ENCODE measurements at places on chromosomes 11 and 22. TPM values are rescaled to one million over a fixed set of nuclear protein-coding genes. Genes with fewer than 3 reads are reported as not detected.
A peak's percentile ranks its signal among the peaks of the same experiment; 100 is the strongest.

DNA sequence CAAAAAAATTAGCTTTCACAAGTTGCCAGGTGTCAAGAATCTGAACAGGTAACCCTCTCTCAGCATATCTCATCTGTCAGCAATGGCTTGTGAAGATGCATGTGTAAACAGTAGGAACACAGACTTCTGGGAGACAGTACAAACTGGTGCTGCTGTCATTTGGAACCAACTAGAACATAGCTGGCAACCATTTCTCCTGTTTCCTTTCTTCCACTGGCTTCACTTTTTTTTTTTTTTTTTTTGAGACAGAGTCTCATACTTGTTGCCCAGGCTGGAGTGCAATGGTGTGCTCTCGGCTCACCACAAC is 2.1 kb upstream of the PIK3C2A start:
- no peak for DNase-seq
- peaks cover 17% of the 10 kb centered on the region for H3K36me3 ChIP-seq
- H3K4me3 ChIP-seq = peak overlapping the region; percentile 94
- no peak overlapping the region for H3K27ac ChIP-seq

GRCh38 chr22:48179571-48180546 is 1417.4 kb downstream of the TBC1D22A start:
- DNase-seq = no peak
- no peaks in the 10 kb centered on the region for H3K36me3 ChIP-seq

- H3K4me3 ChIP-seq = no peak overlapping the region
- no peaks in the 10 kb centered on the region for H3K4me1 ChIP-seq
- no peaks in the 10 kb centered on the region for H3K27me3 ChIP-seq
- no peak overlapping the region for H3K27ac ChIP-seq
- no peak for DNase-seq
- H3K36me3 ChIP-seq = no peaks in the 10 kb centered on the region
Observed at GRCh38 chr22:45923835-45924234, 53.1 kb downstream of the WNT7B start.

DNA sequence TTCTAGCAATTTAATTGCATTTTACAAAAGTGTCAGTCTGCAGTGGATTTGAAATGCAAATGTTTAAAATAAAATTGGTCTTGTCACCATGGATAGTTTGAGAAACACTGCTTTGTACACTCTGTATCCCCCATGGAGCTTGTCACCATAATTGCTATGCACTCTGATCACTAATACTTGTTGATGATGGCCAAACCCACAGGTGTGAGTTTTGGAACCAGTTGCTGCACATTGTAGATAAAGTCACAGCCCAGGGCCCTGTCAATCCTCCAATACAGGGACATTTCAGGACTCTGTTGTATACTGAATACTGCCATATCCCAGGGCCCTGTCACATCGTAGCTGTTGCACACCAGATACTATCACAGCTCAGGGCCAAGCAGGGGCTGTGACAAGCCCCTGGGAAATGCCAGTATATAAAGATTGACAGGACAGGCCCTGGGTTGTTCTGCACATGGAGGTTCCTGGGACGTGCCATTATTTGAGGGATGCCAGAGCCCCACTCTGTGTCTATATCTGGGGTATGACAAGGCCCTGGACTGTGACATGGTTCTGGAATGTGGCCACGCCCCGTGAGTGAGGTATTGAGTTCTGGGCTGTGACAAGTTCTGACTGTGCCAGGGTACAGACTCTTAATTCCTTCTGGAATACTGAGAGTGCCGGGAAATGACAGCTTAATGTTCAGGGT is 27.9 kb upstream of the SMPD1 start:
- H3K4me1 ChIP-seq = peaks cover 3% of the 10 kb centered on the region
- no peaks in the 10 kb centered on the region for H3K27me3 ChIP-seq
- no peak for DNase-seq
- H3K4me3 ChIP-seq = no peak overlapping the region
- H3K36me3 ChIP-seq = no peaks in the 10 kb centered on the region
- H3K27ac ChIP-seq = no peak overlapping the region

GRCh38 chr11:62516736-62517371 is 29.8 kb downstream of the AHNAK start:
- no peaks in the 10 kb centered on the region for H3K27me3 ChIP-seq
- no peaks in the 10 kb centered on the region for H3K36me3 ChIP-seq
- peaks cover 2% of the 10 kb centered on the region for H3K4me1 ChIP-seq
- DNase-seq = no peak
- H3K27ac ChIP-seq = no peak overlapping the region
- H3K4me3 ChIP-seq = no peak overlapping the region

DNA sequence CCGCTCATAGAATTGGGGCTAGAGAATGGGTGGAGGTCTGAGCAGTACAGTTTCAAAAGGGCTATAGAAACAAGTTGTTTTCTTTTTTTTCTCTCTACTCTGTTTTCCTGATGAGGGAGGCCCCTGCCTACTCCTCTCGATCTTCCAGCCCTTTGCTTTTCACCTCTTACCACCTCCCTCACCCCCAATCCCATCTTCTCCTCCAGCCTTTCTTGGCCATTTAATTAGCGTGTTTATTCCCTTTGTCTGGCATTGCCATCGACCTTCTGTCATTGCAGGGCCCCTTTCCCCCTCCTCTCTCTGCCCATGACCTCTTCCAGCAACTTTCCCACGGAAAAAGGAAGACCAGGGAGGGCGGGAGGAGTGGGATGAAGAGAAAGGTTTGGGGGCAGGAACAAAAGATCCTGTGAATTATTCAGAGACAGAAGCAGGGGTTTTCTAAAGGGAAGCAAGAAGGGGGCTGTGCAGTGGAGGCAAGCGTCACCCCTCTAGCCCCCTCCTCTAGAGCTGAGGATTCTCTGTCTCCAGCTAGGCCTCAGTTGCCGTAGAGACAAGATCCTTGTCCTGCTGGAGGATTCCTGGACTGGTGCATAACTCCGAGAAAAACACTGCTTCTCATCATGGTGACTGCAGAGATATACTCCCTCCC is 12.9 kb downstream of the DTX4 start:
- H3K36me3 ChIP-seq = no peaks in the 10 kb centered on the region
- no peaks in the 10 kb centered on the region for H3K4me1 ChIP-seq
- peaks cover 4% of the 10 kb centered on the region for H3K27me3 ChIP-seq
- no peak overlapping the region for H3K4me3 ChIP-seq

- DNase-seq = no peak
- H3K4me1 ChIP-seq = no peaks in the 10 kb centered on the region
- no peaks in the 10 kb centered on the region for H3K36me3 ChIP-seq
Observed at GRCh38 chr11:114358716-114359115, 41.6 kb downstream of the C11orf71 start.

GRCh38 chr11:83855237-83855636 is 569.1 kb upstream of the CCDC90B start:
- H3K36me3 ChIP-seq = no peaks in the 10 kb centered on the region
- no peak for DNase-seq
- no peaks in the 10 kb centered on the region for H3K27me3 ChIP-seq
- H3K4me1 ChIP-seq = no peaks in the 10 kb centered on the region
- no peak overlapping the region for H3K4me3 ChIP-seq
- no peak overlapping the region for H3K27ac ChIP-seq

- no peak overlapping the region for H3K27ac ChIP-seq
- H3K4me3 ChIP-seq = no peak overlapping the region
- H3K27me3 ChIP-seq = peaks cover under 1% of the 10 kb centered on the region
- no peaks in the 10 kb centered on the region for H3K36me3 ChIP-seq
Observed at GRCh38 chr11:115552151-115552772, 48.0 kb upstream of the CADM1 start.

DNA sequence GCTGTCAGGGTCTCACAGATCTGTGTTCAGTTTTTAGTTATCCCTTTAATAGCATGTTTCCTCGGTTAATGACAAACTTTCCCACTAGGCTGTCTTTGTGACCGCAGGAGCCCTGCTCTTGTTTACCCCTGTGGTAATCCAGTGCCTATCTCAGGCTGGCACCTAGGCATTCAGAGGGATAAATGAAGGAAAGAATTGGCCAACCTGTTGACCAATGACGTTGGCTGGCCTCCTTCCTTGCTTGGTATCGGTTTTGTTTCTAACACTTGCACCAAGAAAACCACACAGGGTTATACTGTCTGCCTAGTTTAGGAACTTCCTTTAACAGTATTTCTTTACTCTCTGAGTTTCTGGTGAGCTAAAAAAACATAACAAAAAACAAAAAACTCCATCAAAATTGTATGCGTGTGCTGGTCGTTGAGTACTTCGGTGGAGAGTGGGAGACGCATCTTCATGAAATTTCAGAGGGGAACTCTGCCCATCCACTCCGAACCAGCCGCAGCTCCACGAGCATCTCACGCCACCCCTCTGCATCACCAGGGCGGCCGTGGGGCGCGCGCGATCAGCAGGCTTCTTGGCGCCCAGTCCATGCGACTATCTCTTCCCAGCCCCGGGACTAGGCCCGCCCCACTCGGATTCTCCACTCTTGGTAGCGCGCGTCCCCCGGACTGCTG is 563 bp upstream of the ENDOD1 start:
- peaks cover 55% of the 10 kb centered on the region for H3K4me1 ChIP-seq
- H3K27ac ChIP-seq = peak overlapping the region; percentile 95
- DNase-seq = peak; percentile 23
- peaks cover 3% of the 10 kb centered on the region for H3K27me3 ChIP-seq

GRCh38 chr11:4619514-4619913 is 11.5 kb upstream of the TRIM68 start:
- H3K27me3 ChIP-seq = peaks cover 8% of the 10 kb centered on the region
- DNase-seq = no peak
- peaks cover 4% of the 10 kb centered on the region for H3K4me1 ChIP-seq
- no peak overlapping the region for H3K4me3 ChIP-seq

DNA sequence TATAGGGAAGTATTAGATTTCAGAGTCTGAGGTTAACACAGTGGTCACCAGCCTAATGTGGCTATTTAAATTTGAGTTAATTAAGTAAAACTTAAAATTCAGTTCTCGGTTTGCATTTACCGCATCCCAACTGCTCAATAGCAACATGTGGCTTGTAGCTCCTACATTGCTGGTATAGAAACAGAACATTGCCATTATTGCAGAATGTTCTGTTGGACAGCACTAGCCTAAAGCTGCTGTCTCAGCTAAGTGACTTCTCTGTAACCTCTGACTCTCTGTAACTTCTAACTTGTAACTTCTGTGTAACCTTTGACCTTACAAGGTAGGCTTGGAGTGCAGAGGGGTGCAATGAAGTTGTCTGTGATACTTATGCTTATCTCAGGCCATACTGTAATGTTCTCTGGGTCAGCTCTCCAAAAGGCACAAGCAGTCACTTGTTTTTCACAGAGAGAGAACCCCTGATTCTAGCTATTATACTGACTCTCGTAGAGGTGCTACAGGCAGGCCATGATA is 78.7 kb downstream of the ZNRF3 start:
- peaks cover 88% of the 10 kb centered on the region for H3K27me3 ChIP-seq
- H3K27ac ChIP-seq = no peak overlapping the region
- no peak overlapping the region for H3K4me3 ChIP-seq
- H3K36me3 ChIP-seq = no peaks in the 10 kb centered on the region

- no peak for DNase-seq
- H3K27ac ChIP-seq = no peak overlapping the region
- H3K36me3 ChIP-seq = no peaks in the 10 kb centered on the region
- H3K27me3 ChIP-seq = peaks cover 22% of the 10 kb centered on the region
- H3K4me3 ChIP-seq = no peak overlapping the region
Observed at GRCh38 chr11:118618115-118618990, 10.9 kb downstream of the PHLDB1 start.

The TMEM191C gene
- 1.3 TPM for total RNA-seq

The CCDC116 gene
- 0.34 TPM for total RNA-seq

The CARD18 gene
- total RNA-seq = not detected

The IFITM10 gene
- total RNA-seq = not detected

The HOATZ gene
- not detected for total RNA-seq

The OR8A1 gene
- total RNA-seq = not detected

The MCHR1 gene
- not detected for total RNA-seq

The OR8G5 gene
- not detected for total RNA-seq

The STK33 gene
- total RNA-seq = 5.2 TPM
